Hematopoietic multipotent progenitor cell treated with erythropoietin and hydrocortisone succinate and interleukin-3 and kit ligand, for 15 days (in vitro differentiated cells): ENCODE measurements at places on chromosomes 5 and 9.

DNA sequence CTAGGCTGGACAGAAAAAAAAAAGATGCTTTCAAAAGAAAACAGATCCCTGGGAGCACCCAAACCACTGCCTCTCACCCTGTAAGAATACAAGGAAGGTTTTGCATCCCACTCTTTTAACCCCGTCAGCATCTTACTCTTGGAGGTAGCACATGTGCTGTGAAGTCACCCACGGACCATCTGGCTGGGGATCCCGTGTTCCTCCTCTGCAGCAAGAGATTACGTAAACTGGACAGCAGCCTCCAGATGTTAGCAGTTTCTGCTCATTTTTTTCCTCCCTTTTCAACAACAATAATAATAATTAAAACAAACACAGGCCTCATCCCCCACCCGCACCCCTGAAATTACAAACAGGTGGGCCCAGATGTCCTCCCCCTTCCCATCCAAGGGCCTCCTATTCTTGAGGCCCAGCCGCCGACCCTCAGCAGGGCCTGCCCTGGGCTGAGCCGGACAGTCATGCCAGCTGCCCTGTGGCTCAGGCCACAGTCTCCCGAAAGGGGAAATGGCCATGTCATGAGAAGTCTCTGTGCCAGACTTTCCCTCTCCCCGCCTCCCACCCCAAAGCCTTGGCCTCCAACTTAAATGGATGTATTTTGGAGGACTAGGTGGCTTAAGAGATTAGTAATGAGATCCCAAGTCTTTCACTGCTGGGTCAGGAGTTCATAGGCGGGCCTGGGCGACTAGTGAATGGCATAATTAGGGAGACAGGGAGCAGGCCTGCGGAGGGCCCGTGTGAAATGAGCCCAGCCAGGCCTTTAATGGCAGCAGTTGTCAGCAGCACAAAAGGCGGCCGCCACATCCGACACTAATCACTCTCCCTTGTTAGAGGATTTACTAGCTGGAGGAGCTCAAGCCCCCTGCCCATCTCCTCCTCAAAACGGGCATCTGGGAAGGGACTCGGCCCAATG lies 165.1 kb downstream of the PAPPA start:
- no peak for DNase-seq

GRCh38 chr5:116428966-116429365 lies 145.7 kb downstream of the SEMA6A start:
- no peak for DNase-seq

GRCh38 chr5:39218482-39219402 lies 621 bp downstream of the FYB1 start:
- no peak for DNase-seq

GRCh38 chr5:14327624-14328023 lies 184.5 kb downstream of the TRIO start:
- no peak for DNase-seq

- DNase-seq, result no peak
These were observed 30.8 kb downstream of the ZSWIM6 start for GRCh38 chr5:61362796-61363368.

DNA sequence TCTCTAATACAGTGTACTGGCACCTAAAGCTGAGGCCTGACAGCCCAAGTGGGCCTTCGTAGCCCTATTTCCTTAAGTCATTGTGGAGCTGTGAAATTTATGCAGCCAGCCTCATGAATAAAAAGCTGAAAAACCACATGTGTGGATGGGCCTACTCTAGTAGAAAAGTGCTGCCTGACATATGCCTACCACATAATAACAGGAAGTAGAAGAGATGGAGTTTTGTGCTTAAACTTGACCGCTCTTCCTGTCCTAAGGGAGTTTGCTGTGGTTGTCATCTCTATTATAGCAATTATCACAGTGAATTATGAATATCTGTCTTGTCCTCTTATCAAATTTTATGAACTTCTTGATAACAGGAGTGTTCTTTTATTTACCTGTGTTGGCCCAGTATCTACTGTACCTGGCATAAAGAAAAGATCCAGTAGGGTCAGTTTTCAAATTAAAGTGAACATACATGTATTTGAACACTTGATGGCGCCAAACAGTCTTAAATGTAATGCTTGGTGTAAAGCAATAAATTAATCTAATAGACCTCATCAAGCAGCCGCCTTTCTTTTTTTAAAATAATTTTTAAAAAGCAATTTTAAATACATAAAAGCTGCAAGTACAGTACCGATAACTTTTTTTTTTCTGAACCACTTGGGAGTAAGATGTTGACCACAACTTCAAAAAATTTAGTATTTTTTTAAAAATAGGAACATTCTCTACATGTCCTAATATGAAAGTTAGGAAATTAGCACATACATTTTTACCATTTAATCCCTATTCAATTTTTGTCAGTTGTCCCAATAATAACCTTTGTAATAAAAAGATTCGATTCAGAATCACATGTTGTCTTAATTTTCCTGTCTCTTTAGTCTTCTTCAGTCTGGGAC lies 51.0 kb downstream of the FKTN start:
- peak; percentile 62 for DNase-seq
